ENCODE measurements at places on chromosomes 12 and 14. TPM values are rescaled to one million over a fixed set of nuclear protein-coding genes. Genes with fewer than 3 reads are reported as not detected.

MYBPC1 gene
- total RNA-seq: not detected

DNA sequence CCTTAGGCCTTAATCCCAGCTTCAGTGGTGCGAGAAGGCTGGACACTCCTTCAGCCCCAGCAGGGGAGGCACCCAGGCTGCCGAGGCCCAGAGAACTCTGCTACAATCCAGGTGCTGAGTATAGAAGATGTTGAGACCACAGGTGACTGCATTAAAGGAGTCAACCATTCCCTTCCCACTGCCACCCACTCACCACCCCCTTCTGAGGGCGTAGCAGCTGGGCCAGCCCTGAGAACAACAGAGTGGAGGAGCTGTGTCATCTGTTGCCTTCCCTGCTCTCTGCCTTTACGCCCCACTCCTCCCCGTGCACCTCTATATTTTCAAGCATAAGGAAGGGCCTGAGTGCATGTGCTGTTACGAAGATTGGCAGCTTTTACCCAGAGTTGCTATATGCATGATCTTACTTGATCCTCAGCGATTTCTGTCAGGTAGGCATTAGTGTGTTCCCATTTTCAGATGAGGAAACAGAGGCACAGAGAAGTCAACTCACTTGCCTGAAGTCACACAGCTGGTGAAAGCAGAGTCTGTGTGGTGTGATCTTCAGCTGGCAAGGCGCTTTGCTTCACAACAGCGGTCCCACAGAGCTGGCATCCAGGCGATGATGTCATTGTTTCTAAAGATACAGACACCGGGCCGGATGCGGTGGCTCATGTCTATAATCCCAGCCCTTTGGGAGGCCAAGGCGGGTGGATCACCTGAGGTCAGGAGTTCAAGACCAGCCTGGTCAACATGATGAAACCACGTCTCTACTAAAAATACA is 46.7 kb downstream of the RIN3 start:
- no peak for DNase-seq

FLVCR2 gene
- total RNA-seq: 7.9 TPM

DNA sequence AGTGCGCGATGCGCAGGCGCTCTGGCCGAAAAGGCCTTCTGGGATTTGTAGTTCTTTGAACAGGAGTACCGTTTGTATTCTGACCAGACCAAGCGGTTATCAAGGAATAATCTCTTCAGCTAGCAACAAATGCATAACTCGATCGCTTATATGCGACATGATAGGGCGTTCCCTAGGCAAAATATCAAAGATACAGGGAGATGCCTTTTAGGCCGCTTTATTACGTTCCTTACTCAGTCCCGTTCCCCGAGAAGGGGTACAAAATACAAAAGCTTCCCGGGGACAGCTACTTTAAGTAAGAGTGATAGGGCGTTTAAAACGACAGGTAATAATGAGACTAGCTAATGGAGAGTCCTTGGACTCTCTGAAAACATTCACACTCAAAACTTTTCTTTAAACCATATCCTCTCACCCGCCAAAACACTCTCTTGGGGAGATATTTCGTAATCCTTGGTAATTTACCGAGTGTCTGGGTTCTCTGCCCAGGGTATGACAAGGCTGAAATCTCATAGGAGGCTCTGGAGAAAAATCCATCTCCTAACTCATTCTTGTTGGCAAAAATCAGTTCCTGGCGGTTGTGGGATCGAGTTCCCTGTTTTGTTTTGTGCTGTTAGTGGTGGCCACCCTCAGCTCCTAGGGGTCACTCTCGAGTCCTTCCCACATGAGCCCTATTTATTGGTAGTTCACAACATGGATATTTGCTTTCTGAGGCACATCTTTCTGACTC is 412 bp upstream of the SNW1 start:
- DNase-seq: no peak

RNASE3 gene
- 0.48 TPM for total RNA-seq

PRPH gene
- 0.32 TPM for total RNA-seq

GRCh38 chr12:22899184-22899583 is 274.2 kb downstream of the ETNK1 start:
- no peak for DNase-seq

GRCh38 chr12:121513464-121514183 is 67.2 kb downstream of the KDM2B start:
- DNase-seq: no peak

GRCh38 chr14:75806352-75806832 is 145.3 kb downstream of the TTLL5 start:
- DNase-seq: no peak

FAIM2 gene
- 2.5 TPM for total RNA-seq

DNA sequence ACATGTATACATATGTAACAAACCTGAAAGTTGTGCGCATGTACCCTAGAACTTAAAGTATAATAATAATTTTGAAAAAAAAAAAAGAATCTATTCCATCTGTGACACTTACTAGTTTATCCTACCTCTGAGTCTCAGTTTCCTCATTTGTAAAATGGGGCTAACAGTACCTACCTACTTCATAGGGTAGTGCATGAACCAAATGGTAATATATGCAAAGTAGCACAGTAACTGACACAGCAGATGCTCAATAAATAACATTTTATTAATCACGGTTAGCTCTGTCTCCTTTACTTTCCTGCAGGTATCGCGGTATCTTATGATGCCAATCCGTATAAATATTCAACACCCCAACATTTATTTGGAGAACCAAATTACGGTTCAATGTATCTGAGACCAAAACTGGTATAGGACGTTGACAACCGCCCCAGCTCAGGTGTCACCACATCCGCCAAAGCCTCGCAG is 703 bp downstream of the TMED10 start:
- no peak for DNase-seq

ACSS3 gene
- total RNA-seq: 12.1 TPM

TAS2R9 gene
- 0.51 TPM for total RNA-seq

PTGDR gene
- total RNA-seq: 2.9 TPM

GRCh38 chr14:21589317-21589716 is 9.4 kb upstream of the OR10G3 start:
- DNase-seq: no peak

GRCh38 chr12:112898380-112898779 is 8.4 kb upstream of the OAS1 start:
- no peak for DNase-seq

GRCh38 chr14:101706509-101707067 is 54.9 kb upstream of the PPP2R5C start:
- DNase-seq: no peak

GRCh38 chr14:50985859-50986331 is 41.6 kb upstream of the PYGL start:
- DNase-seq: no peak

All from posterior vena cava (tissue), 2 donors.